NCI-H1092 (cell line): ENCODE measurements at places on chromosomes 12 and 14.

- peak; percentile 2 for DNase-seq
These were observed 645 bp downstream of the KITLG start for GRCh38 chr12:88579601-88580050.

DNA sequence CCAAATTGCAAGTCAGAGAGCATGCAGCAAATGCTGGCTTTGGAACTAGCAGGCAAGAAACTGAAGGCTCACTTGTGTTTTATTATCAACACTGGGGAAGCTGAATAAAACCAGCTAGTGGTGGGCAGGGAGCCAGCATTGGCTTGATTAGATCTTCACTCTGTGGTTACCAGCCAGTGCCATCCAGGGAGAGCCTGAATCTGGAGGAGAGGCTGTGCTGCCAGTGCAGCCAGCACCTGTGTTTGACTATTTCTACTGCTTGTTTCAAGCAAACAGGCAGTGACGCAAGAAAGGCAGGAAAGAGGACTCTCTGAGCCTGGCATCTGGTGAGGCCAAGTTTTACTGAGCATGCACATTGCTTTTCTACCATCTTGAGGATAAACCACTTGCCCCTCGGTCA, 247.0 kb downstream of the PHLDA1 start:
- DNase-seq = peak; percentile 68

DNA sequence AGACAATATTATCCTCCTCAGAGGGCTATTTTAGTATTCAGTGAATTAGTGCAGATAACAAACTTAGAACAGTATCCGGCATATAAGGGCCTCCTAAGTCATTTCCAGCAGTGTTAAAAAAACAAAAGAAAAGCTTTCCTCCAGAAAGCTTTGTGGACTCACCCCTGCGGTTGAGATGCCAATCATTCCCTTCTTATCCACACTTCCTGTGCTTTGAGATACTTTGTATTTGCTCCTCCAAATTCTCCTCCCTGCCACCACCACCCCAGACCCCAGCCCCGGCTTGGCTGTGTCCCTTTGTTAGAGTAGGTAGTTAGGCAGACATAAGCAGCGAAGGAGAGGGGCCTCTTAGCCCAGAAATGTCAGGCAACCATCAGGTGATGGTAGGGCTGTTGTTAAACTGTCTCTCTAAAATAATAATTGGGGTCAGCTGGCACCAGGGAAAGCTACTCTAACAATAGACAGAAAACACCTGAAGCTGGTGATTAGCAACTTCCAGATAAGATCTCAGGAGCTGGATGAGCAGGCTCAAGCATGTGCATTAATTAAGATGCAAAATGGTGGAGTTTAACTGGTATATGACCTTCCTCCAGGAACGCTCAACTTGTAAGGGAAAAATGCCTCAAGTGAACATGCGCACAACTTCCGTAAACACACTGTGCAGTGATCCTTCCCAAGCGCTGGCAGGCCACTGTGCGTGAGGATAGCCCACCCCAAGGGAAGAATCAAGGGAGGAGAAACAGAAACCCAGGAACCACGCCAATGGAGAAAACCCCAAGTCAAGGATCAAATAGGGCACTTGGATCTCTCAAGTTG, 152.1 kb upstream of the EEA1 start:
- DNase-seq = no peak

DNA sequence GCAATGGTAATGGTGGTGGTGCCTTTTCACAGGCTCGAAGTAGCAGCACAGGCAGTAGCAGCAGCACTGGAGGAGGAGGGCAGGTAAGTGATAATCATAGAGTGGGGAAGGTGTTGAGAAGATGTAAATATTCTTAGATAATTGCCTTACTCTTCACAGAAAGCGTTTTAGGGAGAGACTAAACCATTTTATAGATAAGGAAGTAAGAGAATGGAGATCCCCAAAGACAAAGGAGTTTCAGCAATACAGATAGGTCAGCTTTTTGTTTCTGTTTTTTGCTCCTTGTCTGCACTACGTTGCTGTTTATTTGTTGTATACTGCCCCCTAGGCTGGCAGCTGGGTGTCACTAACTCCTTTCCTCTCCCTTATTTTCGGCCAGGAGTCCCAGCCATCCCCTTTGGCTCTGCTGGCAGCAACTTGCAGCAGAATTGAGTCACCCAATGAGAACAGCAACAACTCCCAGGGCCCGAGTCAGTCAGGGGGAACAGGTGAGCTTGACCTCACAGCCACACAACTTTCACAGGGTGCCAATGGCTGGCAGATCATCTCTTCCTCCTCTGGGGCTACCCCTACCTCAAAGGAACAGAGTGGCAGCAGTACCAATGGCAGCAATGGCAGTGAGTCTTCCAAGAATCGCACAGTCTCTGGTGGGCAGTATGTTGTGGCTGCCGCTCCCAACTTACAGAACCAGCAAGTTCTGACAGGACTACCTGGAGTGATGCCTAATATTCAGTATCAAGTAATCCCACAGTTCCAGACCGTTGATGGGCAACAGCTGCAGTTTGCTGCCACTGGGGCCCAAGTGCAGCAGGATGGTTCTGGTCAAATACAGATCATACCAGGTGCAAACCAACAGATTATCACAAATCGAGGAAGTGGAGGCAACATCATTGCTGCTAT, 2.0 kb downstream of the SP1 start:
- no peak for DNase-seq

- DNase-seq = no peak
These were observed 168.2 kb upstream of the GZMB start for GRCh38 chr14:24802236-24802635.

DNA sequence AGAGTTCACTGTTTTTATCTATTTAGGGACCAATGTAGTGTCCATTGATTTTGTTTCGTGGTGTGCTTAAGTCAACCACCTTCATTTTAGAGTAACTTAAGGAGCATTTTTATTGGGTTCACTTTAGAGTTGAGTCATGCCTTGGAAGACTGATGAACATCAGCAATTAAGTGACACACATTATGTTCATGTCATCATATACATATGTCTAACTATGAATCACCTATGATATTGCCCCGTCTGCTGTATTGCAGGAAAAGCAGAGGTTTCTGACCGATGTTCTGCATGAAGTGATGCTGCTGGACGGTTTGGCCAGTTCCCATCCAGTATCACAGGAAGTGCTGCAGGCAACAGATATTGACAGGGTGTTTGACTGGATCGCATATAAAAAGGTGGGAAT, 227.1 kb downstream of the TRHDE start:
- DNase-seq = no peak

GRCh38 chr14:104872469-104873341, 7.6 kb downstream of the CEP170B start:
- DNase-seq = no peak

DNA sequence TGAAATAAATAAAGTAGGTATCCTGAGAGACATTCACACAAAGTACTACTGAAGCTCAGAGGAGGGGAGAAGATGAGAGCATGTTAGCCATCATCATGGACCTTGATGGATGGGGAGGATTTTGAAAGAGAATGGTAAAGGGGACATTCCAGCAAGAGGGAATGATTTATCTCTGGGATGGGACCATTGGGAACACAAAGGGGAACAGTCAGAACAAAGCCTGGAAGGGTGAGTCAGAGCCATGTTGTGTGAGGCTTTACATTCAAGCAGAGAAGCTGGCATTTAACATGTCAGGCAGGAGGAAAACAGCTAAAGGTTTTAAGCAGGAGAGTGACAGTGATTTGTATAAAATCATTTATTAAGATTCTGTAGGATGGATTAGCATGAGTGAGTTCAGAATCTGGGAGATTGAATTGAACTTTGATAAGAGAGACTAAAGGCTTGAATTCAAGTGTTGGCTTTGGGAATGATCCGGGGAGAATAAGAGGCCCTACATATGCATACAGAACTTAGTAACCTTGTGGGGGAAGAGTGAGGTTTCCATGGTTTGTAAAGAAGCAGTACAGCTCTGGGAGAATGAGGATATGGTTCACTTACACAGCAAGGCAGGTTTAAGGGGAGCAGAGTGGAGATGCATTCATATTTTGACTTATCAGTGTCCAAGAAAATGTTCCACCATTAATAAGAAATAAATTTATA, 174.4 kb downstream of the SYT10 start:
- DNase-seq = no peak

- DNase-seq = no peak
These were observed 92.3 kb downstream of the FOXN3 start for GRCh38 chr14:89324501-89325298.

DNA sequence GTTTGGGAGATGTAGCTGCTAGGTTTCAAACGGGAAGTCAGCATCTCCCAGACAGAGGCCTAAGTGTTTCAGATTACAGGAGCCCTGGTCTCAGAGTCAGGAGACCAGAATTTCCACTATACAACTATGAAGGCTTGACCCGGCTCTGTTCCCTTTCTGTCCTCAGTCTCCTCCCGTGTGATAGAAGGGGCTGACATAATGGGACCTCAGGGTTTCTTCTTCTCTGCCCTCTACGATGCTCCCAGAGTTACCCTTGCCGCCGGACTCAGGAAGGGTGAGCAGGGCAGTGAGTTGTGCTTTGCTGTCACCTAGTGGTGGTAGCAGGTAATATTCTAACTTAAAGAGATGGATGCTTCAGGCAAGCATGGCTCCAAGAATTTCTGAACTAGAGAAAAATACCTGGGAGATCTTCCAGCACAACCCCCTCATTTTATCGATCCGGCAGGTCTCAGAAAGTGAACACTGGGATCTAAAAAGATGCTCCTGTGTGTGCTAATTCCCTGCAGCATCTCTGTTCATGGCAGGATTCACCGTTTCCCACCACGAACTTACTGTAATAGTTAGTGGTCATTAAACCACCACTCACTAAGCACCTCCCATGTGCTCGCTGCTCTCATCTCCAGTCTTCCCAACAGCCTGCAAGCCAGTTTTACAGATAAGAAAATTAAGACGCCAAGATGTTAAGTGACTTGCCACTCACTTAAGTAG, 84.4 kb downstream of the VWF start:
- DNase-seq = peak; percentile 6

DNA sequence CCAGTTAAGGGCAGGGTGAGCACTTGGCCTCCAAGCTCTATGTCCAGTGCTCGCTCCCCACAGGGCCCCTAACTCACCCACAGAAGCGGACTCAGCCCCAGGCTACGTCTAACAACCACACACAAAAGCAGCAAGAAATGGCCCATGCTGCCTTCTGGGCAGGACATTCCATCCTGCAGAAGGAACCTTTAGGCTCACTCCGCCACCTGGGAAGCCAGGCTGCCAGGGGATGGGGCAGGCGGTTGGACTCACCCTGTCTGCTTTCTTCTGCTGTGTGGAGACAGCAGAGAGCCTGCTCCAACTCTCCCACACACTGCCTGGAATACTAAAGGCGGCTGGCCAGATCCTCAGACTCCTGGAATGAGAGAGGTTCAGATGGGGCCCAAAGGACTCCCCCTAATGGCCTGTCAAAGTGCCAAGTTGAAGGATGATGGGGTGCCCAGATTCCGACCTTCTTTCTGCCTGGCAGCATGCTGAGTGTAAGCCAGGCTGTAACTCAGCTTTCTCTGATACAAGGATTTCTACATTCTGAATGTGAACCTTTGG, 27.7 kb upstream of the BLTP3B start:
- DNase-seq = no peak
